Natural killer cell (primary cell): ENCODE measurements at places on chromosomes 1 and 21. TPM values are rescaled to one million over a fixed set of nuclear protein-coding genes. Genes with fewer than 3 reads are reported as not detected.
A peak's percentile ranks its signal among the peaks of the same experiment; 100 is the strongest.

GRCh38 chr1:71343686-71344416, 263.0 kb upstream of the ZRANB2 start:
- no peak for DNase-seq

GRCh38 chr21:27301220-27301619, 334.3 kb upstream of the ADAMTS5 start:
- DNase-seq = no peak

RASAL2 gene
- 0.23 TPM for total RNA-seq

DNA sequence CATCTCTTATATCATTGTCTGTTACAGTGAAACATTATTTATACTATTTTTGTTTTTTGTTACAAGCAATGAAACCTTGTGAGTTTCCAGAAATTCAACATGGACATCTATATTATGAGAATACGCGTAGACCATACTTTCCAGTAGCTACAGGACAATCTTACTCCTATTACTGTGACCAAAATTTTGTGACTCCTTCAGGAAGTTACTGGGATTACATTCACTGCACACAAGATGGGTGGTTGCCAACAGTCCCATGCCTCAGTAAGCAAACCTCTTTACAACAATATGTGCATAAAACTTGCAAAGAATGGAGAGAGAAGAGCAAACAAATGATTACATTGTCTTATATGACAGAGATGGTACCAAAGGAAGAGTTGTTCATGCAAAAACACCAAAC, 22.4 kb downstream of the CFHR4 start:
- no peak for DNase-seq

- DNase-seq = no peak
Measured at GRCh38 chr21:44872649-44873355, 688 bp downstream of the PTTG1IP start.

DNA sequence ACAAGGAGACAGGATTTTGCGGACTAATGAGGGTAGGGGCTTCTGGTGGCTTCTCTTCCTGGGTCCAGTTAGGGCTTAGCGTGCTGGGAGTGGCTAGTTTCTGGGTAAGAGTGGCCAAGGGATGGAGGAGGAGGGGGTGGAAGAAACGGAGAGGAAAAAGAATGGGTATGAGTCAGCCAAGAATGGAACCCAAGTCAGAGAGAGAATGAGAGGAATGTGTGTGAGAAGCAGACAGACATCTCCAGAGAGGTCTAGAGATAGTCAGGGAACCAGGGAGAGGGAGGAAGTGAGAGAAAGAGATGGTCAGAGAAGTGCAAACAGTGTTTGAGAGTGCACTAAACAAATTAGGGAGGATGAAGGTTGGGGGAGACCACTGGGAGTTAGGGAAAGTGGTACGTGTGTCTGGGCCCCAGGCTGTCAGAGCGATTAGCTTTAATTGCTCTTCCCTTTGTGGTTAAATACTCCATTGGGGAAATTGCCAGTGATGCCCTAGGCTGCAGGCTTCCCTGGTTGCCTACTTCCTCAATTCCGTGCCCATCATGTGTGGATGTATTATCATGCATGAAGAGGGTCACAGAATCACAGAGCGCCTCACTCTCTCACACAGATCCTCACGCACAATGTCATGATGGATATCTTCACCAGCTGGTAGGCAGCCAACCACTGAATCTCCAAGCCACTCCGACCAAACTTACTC, 1.4 kb downstream of the PEA15 start:
- DNase-seq = no peak

CLCA4 gene
- total RNA-seq = not detected

HCRTR1 gene
- not detected for total RNA-seq

- DNase-seq = no peak
Measured at GRCh38 chr1:184545601-184546000, 158.8 kb downstream of the C1orf21 start.

GRCh38 chr1:30411206-30411605, 312.2 kb downstream of the MATN1 start:
- no peak for DNase-seq

- no peak for DNase-seq
Measured at GRCh38 chr1:6419804-6420453, at the start of gene HES2. HES2 (minus strand) TSS chr1:6419919; CDS start chr1:6419820, 99 bp downstream.

DNA sequence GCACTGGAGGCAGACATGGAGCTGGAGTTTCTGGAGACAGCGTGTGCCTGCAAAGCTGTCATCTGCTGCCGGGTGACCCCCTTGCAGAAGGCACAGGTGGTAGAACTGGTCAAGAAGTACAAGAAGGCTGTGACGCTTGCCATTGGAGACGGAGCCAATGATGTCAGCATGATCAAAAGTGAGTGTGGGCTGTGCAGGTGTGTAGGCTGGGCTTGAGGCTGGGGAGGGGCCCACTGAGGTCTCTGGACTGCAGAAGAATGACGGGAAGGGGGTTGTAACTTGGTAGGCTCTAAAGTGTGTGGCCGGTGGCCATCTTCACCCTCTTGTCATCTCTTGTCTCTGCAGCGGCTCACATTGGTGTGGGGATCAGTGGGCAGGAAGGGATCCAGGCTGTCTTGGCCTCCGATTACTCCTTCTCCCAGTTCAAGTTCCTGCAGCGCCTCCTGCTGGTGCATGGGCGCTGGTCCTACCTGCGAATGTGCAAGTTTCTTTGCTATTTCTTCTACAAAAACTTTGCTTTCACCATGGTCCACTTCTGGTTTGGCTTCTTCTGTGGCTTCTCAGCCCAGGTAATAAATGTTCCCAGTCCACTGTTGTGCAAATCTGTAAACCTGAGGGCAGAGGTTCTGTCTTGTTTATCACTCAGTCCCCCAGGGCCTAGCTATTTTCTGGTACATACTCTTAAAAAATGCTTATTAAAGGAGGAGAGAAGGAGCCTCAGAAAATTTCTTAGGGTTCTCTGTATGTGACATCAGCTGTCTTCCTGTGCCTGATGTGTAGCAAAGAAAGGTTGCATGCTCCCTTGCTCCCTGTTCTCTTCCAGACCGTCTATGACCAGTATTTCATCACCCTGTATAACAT, 19.9 kb downstream of the ATP8B2 start:
- peak; percentile 88 for DNase-seq

ZYG11A gene
- not detected for total RNA-seq

- DNase-seq = no peak
Measured at GRCh38 chr1:55301912-55302311, 86.7 kb upstream of the USP24 start.

CFAP107 gene
- not detected for total RNA-seq

C1orf226 gene
- total RNA-seq = 0.09 TPM

DNA sequence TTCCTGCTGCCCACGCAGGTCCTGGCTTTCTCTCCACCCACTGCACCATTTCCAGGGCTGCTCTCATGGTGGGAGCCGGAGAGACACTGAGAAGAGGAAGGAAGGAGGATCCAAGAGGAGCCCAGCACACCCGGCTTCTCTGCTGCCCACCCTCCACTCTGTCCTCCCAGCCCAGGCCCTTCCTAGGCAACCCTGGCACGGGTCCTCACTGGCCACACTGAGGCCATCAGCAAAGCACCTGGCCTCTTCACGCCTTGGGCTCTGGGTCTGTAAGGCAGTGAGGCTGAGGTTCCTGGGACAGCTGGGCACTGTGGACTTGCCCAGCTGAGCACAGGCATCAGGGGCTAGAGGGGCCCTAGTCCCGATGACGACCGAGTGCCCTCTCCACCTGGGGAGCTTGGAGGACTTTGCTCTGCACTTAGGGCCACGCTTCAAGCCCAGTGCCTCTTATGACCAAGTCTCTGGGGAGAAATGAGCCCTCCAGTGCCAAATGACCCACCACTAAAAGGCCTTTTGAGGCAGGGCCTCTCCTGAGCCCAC, 43.1 kb downstream of the PDE9A start:
- no peak for DNase-seq

DNA sequence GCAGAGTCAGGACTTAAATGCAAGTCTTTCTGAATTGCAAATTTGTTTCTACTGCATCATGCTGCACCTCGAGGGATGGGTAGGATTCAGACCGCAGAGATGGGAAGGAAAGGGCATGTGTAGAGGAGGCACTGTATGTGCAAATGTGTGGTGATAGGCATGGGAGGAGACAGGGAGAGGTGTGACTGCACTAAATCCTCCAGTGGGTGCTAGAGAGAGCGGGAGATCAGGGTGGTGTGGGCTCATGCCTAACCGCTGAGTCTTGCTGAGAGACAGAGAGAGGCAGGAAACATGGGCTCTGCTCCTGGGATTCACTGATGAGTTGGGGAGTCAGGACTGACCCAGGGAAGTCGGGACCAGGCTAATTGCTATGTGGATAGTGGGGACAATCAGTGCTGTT, 61.1 kb downstream of the PTPRU start:
- no peak for DNase-seq

- DNase-seq = no peak
Measured at GRCh38 chr1:94143173-94143808, 22.3 kb upstream of the ABCA4 start.

IFI44 gene
- 34.6 TPM for total RNA-seq

DNA sequence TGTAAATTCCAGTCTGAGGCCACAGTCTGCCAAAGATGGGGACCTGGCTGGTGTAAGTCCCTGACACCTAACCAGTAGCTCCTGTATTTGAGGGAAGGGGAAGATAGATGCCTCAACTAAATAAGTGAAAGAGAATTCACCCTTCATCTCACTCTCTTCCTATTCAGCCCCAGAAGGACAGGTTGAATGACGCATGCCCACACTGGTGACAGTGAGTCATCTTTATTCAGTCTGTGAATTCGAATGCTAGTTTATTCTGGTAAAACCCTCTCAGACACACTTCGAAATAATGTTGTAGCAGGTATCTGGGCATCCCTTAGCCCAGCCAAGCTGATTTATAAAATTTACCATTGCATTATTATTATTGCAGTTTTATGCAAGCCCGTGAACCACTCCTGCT, 617.0 kb upstream of the PRMT6 start:
- DNase-seq = no peak

- no peak for DNase-seq
Measured at GRCh38 chr1:46817814-46818213, 19.0 kb downstream of the CYP4B1 start.

GRCh38 chr1:96234299-96234698, 487.3 kb upstream of the PTBP2 start:
- no peak for DNase-seq

- DNase-seq = no peak
Measured at GRCh38 chr1:81231729-81232038, 569.0 kb upstream of the ADGRL2 start.

DNA sequence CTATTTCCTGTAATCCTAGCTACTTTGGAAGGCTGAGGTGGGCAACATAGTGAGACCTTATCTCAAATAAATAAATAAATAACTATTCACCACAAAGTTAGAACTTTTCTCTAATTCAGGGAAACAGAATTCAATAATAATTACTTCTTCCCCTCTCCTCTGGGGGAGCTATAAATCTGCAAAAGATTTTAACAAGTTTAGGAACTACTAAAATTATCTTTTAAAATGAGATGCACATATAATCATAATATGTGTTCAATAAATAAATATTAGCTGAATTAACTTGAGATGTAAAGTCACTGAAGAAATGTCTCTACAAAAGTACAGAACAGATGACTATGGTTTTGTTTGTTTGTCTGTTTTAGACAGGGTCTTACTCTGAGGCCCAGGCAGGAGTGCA, 14.1 kb downstream of the WDR47 start:
- no peak for DNase-seq

DNA sequence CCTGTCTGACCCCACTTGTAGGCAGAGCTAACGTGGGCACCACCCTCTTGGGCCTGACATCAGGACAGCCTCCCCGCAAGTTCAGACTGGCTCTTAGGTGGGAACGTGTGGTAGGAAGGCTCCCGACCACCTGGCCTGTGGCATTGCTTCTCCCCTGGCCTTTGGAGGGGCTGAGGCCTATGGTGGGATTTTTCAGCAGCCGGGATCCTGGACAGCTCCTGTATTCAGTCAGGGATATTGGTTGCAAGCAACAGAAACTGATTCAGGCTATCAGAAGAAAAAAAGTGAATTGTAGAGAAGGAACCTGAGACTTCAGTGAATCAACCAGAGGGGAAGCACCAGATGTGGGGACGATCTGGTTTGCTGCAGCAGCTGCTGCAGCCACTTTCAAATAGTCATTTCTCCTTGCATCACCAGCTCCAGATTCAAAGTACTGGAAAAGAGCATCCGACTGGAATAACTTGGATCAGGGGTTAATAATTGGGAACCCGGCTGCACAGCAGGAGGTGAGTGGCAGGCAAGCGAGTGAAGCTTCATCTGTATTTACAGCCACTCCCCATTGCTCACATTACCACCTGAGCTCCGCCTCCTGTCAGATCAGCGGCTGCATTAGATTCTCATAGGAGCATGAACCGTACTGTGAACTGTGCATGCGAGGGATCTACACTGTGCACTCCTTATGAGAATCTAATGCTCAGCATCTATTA, 5.9 kb downstream of the RNF186 start:
- no peak for DNase-seq

- DNase-seq = no peak
Measured at GRCh38 chr1:58660105-58660504, 39.8 kb downstream of the MYSM1 start.

DNA sequence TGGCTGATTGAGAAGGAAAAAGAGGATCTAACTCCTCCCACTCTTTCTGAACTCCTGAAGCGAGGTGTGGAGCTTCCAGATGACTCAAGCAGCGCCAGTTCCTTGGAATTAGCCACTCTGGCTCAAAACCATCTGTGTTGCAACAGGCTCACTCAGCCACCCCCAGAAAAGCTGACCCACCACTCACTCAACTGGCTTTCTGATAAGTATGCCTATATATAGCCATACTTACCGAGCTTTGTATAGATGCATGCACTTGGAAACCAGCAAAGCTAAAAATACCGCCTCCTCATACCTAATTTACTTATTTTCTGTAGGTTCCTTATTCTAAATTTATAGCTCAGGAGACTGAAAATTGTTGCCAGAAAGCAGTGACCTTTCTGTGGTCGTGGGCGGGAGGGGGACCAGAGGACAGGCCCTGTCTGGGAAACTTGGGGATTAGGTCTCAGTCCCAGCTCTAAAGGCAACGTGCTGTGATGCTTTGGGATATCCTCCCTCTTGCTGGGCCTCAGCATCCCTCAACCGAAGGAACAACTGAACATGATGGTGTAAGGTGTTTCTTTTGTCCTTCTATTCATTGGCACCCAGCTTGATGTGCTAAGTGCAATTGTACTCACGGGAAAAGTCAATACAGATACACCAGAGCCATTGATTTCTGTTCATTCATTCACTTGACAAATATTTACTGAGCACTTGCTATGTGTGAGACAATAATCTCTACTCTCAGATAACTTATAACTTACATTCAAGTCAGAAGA, 65.7 kb downstream of the NENF start:
- no peak for DNase-seq

TMOD4 gene
- not detected for total RNA-seq
